ENCODE measurements at places on chromosomes 7 and 10.

GRCh38 chr10:86953747-86954680 is 3.4 kb downstream of the MMRN2 start:
- no peak for DNase-seq

DNA sequence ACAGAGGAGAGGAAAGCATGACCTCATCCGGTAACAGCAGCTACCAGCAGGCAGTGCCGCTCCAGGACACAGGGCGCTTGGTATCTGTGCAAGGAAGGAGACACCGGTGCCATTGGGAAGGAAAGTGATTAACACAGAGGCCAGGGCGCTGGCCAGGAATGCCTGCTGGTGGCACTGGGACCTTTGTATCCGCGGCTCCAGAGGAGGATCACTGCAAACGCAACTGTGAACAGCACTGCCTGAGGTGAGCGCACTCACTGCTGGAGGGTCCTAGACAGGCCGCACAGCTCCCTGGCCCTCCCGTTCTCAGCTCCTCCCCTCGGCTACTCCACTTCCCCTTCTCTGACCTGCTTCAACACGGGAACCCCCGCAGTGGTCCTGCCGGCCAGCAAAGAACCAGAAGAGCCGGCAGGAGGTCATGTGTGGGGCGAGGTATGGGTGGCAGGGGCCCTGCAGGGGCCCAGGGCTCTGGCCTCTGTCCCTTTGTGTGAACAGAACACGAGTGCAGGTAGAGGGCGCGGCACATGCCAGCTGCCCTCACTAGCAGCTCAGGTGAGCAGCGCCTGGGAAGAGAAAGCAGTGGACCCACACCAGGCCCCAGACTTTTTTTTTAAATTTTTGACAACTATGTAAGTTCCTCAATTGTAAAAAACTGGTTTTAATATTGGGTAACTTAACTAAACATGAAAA is 107.6 kb downstream of the VIPR2 start:
- no peak for DNase-seq

GRCh38 chr10:125691160-125691981 is 8.4 kb upstream of the TEX36 start:
- DNase-seq, result no peak

- peak; percentile 64 for DNase-seq
These were observed 32.8 kb upstream of the ARHGAP12 start for GRCh38 chr10:31961277-31962074.

GRCh38 chr10:60627778-60628748 is 150.2 kb upstream of the CDK1 start:
- DNase-seq, result no peak

DNA sequence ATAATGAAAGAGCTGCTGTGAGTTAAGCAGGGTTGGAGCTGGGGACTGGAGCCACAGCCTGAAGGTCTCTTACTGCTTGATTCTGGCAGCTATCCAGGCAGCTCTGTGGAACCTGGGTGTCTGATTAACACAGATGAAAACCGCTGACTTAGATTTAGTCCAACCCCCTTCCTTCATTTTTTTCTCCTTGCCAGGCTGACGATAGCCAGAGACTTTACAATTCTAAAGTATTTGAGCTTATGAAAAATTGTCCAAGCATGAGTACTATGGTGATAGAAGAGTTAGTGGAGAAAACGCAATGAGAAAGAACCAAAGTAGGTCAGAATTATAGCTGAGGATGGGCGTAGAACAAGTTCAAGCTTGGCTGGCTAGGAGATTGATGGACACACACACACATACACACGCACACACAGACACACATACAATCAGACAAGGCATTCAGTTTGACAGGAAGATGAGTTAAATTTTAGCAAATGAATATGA is 13.5 kb upstream of the GPR85 start:
- no peak for DNase-seq

GRCh38 chr7:103952408-103952807 is 37.0 kb downstream of the RELN start:
- DNase-seq, result no peak

GRCh38 chr7:6359734-6360133 is 87.3 kb upstream of the CYTH3 start:
- DNase-seq, result no peak

DNA sequence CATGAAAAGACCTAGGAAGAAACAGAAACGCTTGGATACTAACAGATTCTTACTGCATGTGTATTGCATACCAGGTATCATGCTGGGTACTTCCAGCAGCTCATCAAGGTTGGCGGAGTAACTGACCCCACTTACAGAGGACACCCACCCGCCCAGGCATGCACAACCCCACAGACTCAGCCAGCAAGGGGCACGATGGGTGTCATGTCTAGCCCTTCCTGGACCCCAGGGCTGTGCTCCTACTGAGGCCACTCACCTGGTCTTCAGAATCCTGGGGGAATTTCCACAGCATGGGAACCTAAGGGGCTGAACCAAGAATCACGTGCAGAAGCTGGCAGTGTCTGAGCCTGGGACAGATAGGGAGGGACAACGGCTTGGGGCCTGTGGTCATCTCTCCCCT is 134.1 kb upstream of the ZNF32 start:
- no peak for DNase-seq

- DNase-seq, result no peak
These were observed 170.2 kb upstream of the ZMIZ1 start for GRCh38 chr10:78898341-78899097.

GRCh38 chr10:96772196-96772595 is 51.9 kb upstream of the PIK3AP1 start:
- no peak for DNase-seq

- no peak for DNase-seq
These were observed 117.7 kb upstream of the PODXL start for GRCh38 chr7:131674131-131674530.

DNA sequence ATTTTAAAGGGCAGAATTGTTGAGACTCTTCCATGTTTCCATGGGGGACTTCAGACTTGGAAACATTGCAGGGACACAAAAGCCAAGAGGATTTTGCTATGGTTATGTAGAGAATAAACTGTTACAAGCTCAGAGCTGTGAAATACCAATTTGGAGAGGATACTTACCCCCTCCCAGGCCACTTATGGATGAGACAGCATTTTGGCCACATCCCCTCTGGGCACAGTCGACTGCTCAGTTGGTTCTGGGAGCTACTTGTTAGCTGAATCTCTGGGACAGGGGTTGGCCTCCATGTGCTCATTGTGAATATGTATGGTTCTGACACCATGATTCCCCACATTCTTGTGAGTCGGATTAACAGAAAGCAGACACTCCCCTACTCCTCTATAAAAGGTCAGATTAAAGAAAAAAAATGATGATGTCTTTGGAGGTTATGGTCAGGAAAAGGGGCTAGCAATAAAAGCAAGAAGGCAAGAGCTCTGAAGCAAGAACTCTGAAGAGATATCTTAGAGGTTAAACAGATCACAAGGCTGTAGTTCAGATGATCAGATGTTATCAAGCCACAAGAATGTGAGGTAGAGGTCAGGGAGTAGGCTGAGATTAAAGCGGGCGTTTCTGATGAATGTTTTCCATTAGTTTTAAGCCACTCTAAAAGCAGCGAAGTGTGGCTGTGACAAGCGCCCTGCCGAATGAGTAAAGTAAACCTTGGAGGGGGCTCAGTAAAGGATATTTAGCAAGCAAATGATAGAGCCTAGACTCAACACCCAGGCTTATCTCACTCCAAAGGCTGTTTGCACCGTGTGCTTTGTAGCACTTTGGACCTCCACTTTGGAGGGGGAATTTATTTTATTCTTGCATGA is 17.2 kb downstream of the STAMBPL1 start:
- no peak for DNase-seq

DNA sequence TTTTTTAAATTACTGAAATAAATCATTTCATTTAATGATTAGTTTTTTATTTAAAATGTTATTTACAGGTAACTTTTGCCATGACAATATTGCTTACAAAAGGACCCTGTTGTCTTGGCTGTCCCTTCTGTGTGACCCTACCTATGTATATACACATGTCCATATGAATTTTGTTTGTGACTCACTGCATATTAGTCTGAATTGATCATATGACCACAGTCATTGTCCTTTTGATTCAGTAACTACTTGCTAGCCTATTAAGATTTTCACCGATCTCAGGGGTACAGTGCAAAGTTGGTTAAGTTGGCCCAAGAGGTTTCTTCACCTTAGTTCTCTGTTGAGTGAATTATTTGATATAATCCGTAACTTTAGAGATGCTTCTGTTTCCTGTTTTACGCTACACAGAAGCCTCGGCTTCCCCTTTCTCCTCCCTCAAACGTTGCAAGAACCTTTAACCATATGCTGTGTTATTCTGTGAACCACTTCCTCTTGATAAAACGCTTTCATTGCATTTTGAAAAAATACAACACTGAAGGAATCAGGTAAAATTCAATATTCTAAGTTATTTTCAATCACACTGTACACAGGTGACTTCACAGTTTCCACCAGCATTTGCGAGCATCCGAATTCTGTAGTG is 43.9 kb downstream of the APBB1IP start:
- DNase-seq, result peak; percentile 81

GRCh38 chr10:133346413-133346812 is 760 bp upstream of the PRAP1 start:
- no peak for DNase-seq

- DNase-seq, result no peak
These were observed 137.4 kb upstream of the KCNMA1 start for GRCh38 chr10:77774940-77775391.

GRCh38 chr10:106947643-106948042 is 216.9 kb downstream of the SORCS1 start:
- no peak for DNase-seq

DNA sequence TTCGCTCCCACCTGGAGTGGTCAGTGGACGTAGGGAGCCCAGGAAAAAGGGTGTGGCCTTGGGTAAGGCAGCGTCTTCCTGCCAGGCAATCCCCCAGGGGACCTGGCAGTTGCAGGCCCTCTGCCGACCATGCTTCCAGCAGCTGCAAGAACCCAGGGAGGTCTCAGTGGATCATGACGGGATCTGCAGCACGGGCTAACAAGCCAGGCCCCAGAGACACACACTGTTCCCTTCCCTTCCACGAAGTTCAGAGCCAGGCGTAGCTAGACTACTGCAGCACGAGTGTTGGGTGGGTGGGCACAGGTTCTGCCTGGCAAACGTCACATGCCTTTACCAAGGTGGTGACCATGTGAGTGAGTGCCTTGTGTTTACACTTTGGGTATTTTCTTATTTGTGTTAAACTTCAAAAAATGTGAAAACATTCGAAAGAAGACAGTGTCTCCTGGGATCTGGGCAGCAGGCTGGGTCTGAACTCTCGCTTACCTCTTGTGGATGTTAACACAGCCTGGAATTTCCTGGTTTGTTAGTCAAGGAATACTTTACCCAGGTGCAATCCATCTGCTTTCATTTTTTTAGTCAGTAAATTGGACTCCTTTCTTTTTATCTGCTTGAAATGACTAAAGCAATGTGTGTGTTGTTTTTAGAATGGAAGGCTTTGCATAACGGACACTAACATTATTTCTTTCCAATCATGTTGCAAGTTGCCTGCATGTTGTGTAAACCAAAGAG is 48.2 kb upstream of the VIPR2 start:
- DNase-seq, result no peak

GRCh38 chr7:37318541-37318940 is 130.1 kb downstream of the ELMO1 start:
- no peak for DNase-seq

DNA sequence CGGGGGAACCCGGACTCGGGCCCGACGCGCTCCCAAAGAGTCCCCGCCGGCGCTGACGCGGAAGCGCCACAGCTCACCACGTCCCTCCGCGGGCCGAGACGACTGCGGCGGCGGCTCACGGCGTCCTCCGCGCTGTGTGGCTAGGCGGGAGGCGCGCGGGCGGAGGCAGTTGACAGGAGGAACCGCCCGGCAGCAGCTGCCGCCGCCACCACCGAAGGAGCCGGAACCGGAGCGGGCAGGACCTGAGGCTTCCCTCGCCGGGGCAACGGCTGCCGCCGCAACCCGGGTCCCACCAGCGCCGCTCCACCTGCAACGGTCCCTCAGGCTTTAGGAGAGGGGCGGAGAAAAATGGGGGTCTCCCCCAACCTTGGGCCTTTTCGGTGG is 334 bp downstream of the ZNF800 start:
- DNase-seq, result peak; percentile 74

DNA sequence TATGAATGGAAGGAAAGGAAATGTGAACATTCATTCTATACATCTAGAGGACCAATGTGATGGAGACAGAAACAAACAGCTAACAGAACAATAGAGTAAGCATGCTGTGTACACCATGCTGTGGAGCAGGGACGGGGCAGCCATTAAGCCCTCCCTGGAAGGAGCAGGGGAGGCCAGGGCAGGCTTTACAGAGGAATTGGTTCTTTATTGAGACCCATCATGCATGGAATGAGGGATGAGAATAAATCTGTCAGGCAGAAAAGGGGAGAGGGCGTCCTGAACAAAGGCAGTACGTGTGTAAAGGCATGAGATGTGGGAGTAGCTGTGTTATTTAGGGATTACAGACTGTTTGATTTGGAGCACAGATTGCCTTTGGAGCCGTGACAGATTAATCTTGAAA is 35.2 kb downstream of the STK17A start:
- DNase-seq, result no peak

DNA sequence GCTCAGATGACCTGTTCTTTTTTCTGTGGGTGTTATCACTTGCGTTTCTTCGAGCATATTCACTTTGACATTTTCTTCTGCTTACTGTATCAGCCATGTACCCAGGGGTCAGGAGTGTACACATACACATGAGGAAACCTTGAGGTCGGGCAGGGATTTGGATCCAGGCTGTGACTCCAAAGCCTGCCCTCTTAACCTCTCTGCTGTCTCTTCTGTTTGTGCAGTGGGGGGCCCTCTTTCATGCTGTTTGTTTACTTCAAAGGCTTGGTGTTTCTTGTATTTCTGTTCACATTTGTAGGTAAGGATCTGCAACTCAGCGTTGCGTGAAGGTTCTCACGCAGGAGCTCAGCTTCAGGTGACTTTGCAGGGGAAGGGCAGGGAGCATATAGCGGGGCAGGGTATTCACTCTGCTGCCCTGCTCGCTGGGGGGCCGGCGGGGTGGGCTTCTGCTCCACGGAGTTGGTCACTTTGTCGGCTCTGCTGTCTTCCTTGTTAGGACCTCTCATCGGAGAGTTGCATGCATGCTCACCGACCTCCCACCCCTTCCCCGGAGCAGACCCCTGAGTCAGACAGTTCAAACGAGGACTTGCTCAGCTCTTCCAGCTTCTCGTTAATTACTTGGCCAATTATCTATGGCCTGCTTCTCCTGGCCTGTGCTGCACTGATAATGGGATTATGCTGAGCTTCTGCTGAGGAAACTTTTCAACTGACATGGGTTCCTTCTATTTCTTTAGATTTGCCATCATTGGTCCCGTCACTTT is 77.5 kb downstream of the SDK1 start:
- no peak for DNase-seq

- DNase-seq, result no peak
These were observed 214.6 kb upstream of the TMEM72 start for GRCh38 chr10:44696496-44696895.

DNA sequence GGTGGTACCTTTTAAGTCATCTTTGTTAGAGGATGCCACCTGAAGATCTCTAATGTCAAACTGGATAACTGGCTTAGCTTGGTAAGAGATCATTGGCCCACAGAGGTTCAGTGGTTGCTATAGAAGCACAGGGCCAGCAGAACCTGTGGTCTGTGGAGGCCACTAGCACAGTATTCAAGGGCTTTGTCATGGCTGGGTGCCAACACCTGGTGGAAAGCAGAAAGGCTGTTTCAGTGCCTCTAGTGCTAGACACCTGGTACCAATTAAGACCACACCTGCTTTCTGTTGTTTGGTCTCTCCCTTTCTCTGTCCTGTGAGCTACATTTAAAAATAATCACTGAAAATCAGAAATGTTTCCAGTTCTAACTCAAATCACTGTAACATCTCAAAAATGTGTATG is 10.0 kb upstream of the PCGF5 start:
- DNase-seq, result peak; percentile 74

- DNase-seq, result peak; percentile 13
These were observed 20.8 kb upstream of the HYAL4 start for GRCh38 chr7:123823898-123824753.

- DNase-seq, result no peak
These were observed 70.5 kb downstream of the DENND2A start for GRCh38 chr7:140570120-140570519.
